ENCODE measurements at places on chromosomes 5 and 9.

DNA sequence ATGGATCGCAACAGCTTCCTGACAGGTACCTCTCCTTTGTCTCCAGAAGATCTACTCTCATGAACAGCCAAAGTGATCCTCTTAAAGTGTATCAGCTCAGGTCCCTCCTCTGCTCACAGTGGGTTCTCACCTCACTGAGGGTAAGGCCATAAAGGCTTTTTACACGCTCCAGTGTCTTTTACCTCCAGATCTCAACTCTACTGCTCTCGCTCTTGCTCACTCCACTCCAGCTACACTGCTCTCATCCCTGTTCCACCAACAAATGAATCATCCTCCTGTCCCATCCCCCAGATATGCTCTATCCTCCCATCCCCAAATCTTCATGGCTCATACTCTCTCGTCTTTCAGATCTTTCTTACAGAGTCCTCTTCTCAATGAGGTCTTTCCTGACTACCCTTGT, 248.6 kb upstream of the EFNA5 start:
- no peak for DNase-seq

DNA sequence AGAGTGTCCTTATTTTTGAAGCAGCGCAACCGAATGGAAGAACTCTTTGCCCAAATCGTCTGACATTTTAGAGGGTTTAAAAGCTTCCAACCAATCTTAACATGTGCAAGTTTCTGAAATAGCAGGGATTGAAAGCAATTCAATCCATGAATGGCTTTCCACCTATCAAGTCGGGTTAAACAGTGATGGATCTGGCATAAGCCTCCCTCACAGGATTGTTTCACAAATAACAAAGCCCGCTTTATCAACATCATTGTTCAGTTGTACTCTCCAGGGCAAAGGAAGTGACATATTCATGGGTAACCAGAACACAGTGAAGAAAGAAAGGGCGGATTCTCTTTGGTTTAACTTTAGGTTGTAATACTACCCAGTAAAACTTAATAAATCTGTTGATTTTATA, 497.3 kb downstream of the MTRR start:
- DNase-seq, result peak; percentile 46

GRCh38 chr5:109053995-109054417, 306.3 kb downstream of the FER start:
- DNase-seq, result no peak

DNA sequence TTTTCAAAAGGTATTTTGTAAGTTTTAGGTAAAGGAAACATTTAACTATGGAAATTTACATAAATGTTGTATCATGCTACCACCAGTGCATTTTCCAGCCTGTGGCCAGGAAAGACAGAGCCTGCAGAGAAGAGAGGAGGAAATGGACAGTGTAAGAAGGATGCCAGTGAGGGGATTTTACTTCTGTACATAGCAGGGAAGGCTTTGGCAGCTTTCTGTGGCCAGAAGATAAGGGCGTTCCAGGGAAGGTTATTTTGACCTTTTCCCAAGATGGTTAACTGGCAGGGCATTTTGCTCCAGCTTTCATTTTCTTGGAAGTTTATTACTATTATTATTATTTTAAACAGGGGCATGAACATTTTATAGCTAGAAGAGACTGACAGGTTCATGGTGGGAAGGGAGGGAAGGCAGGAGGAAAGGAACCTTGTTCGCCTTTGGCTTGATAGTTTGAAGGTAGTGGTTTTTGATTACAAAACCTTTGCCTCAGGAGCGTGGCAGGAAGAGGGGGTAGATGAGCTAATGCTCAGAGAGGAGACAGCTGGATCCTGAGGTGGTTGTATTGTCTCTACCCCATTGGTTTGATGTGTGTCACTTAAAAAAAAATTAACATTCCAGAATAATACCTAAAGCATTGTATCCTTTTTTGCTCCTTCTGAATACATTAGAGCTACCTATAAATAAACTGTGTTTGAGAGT, 4.1 kb downstream of the ISOC1 start:
- no peak for DNase-seq
